ENCODE measurements at places on chromosomes 5 and 9.

GRCh38 chr5:133250527-133250926 is 198.7 kb downstream of the HSPA4 start:
- DNase-seq, result no peak

- DNase-seq, result no peak
Measured at GRCh38 chr9:9222730-9223129, 1390.1 kb downstream of the PTPRD start.

DNA sequence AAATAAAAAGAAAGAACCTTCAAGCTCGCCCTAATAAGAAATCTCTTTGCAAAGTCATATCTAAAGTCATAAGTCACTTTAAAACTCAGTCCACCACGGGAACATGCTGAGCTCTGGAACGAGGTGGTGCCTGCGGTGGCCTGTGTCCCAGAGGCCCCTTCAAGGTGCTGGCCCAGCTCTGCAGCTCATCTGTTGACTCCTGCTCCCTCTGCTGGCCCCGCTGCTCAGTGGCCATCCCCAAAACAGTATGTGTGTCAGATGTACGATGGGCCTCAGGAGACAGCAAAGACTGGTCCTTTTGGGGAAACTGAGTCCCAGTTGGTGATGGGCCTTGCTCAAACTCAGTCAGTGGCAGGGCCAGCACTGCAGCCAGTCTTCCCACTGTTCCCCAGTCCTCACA is 22.8 kb upstream of the FOXB2 start:
- DNase-seq, result no peak

DNA sequence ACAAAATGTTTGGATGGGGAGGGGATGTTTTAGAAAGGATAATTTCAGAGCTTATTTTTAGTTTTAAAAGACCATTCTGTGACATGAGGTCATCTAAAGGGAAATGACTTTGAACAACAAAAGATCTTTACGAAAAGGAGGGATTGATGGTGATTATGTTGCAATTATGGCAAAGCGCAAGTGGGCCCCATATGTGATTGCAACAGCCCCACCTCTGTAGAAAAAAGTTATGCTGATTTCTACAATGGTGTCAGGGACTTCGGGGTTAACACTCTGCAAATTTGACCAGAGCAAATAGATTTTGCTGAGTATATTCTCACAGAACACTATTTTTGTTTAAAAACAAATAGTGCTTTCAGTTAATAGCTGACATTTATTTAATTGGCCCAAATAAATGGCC is 312.8 kb downstream of the NSG2 start:
- no peak for DNase-seq

- no peak for DNase-seq
Measured at GRCh38 chr5:60334281-60334713, 365.7 kb downstream of the DEPDC1B start.
